Stimulated activated CD8-positive, alpha-beta memory T cell treated with anti-CD3 and anti-CD28 coated beads, Interleukin-15, amount 100 ng/mL, for 1 hour (primary cell): ENCODE measurements at places on chromosomes 11 and 22.

GRCh38 chr11:20112291-20113148, 47.8 kb downstream of the DBX1 start:
- no peak for DNase-seq

DNA sequence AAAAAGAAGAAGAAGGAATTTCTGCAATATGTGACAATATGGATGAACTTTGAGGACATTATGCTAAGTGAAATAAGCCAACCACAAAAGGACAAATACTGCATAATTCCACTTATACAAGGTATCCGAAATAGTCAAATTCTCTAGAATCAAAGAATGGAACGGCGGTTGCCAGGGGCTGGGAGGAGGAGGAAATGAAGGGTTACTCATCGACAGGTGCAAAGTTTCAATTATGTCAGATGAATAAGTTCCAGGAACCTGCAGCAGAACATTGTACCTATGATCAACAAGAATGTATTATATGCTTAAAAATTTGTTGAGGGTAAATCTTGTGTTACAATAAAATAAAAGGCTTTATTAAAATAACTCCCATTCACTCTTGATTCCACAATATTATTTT, 49.0 kb downstream of the SC5D start:
- DNase-seq, result no peak

- DNase-seq, result no peak
These were observed 501.3 kb downstream of the BUD13 start for GRCh38 chr11:116271479-116271878.

- DNase-seq, result no peak
These were observed 5.1 kb downstream of the POU2AF3 start for GRCh38 chr11:111303461-111303860.

DNA sequence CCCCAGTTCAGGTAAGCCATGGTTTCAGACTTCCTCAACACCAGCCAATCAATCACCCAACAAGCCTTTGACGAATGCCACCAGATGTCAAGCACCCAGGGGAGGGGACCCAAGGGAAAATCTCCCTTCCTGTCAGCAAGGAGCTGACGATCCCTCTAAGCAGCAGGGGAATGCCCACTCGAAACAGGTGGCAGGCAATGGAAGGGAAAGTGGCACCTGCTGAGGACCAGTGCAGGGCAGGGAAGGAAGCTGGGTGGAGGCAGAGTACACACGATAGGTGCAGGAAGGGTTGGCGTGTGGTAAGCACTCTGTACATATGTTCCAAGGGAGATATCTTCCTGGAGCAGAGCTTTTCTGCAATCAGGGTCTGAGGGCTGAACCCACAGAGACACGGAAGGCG, 11.7 kb upstream of the CREB3L1 start:
- no peak for DNase-seq

DNA sequence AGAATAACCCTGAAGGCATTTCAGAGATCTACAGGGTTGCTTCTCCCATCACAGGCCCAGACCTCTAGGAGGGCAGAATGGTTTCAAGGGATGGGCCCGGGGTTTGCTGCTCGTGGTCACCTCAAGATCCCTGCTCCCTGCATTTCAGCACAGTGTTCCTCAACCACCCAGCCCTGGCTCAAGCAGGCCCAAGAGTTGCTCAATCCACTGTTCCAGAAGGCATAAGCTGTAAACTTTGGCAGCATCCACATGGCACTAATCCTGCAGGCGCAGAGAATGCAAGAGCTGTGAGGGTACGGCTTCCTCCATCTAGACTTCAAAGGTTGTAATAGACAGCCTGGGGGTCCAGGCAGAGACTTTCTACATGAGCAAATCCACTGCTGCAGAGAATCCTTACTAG, 225.0 kb upstream of the UBASH3B start:
- no peak for DNase-seq

- no peak for DNase-seq
These were observed 76.8 kb downstream of the JRKL start for GRCh38 chr11:96466607-96467006.

- DNase-seq, result no peak
These were observed 13.0 kb downstream of the TFIP11 start for GRCh38 chr22:26499188-26499703.
